ENCODE measurements at places on chromosomes 12 and 14. TPM values are rescaled to one million over a fixed set of nuclear protein-coding genes. Genes with fewer than 3 reads are reported as not detected.
A peak's percentile ranks its signal among the peaks of the same experiment; 100 is the strongest.

Gene DAZAP2
- total RNA-seq, result 259 TPM

DNA sequence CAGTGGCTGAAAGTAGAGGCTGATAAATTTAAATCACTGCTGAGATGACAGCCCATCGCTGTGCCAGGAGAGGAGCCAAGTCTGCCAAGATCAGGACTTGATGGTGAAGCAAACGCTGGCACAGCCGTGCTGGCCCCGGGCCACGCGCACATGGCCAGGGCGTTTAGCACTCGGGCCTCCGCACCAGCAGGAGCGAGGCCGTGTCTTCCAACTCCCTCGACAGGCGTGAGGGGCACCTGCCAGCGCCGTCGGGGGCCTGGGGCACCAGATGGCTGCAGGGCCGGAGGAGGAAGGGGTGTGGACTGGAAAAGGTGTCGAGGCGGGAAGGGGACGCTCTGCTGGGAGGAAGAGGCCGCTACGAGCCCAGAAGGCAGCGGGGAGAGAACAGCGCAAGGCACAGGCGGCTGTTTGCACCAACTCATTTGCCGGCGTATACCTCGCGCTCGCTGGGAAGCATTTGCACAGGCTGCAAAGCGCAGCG is 29.5 kb downstream of the RIMBP2 start:
- DNase-seq, result no peak

- no peak for DNase-seq
Observed at GRCh38 chr12:119115296-119115905, 63.3 kb upstream of the HSPB8 start.

GRCh38 chr14:26839481-26839880 is 241.6 kb upstream of the NOVA1 start:
- no peak for DNase-seq

DNA sequence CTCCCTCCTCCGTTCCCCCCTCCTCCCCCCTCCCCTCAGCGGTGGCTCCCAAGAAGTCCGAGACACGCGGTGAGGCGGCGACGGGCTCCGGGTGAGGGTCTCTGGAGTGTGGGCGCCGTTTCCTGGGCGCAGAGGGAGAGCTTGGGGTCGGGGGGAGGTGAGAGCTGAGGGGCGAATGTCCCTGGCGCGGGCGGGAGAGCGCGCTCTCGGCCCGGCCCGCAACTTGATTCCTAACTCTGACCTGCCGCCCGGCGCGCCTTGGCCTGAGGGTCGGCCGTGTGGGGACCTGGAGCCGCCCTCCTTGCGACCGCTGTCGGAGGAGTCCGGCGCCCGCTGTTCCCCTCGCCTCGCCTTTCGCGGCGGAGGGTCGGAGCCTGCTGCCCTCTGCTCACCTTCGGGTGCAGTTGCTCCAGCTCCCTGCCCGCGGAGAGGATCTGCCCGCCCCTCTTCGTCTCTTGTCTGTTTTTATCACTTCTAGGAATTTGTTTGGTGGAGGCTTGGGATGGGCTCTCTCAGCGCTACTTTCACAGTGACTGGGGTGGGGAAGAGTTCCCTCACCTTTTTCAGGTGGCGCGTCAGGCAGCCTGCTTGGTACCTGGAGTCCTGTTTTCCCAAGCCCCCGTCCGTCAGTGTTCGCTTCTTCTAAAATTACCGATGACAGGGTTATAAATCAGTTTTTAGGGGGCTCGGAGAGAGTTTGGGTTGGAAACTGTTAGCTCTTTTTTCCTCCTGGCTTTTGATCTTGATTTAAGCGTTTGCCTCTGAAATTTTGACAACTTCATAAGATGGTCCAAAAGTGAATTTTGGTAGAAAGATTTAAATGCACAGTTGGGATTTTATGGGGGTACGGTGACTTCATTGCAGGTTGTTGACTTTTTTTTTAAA is 495 bp downstream of the ADIPOR2 start:
- DNase-seq, result peak; percentile 73

GRCh38 chr12:130955238-130955816 is 1.6 kb downstream of the ADGRD1 start:
- DNase-seq, result no peak

- DNase-seq, result no peak
Observed at GRCh38 chr12:24228371-24228770, 278.9 kb upstream of the SOX5 start.

Measured in lower lobe of right lung (tissue), 2 donors.